Hippocampal formation (tissue), 2 donors: ENCODE measurements at places on chromosomes 1 and 21.

DNA sequence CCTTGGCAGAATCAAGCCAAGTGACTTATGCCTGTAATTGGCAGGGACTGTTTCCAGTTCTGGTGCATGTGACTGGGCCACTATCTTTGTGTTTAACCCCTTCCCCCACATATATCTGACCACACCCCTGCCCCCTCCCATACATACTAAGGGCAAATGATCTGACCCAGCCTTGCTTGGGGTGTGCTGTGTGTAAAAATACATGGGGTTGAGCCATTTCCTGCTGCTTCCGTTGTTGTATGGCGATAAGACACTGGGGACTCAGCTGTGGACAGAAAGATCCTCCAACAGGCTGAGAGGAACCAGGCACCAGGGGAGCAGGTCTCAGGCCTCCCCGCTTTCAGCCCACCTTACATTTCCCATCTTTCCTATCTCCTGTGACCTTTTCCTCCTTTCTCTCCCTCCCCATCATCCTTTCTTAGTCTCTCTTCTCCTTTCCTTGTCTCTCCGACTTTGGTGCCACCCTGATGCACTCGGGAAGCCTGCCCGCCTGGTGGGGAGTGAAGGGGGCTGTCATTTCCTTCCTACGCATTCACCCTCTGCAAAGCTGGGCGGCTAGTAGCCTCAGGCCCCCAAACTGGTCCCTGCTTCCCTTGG lies 39.7 kb downstream of the TMCC2 start:
- DNase-seq, result no peak

- no peak for DNase-seq
Observed at GRCh38 chr1:178690496-178690895, 34.5 kb upstream of the RALGPS2 start.

GRCh38 chr1:180145446-180145845 lies 9.2 kb upstream of the QSOX1 start:
- DNase-seq, result no peak

DNA sequence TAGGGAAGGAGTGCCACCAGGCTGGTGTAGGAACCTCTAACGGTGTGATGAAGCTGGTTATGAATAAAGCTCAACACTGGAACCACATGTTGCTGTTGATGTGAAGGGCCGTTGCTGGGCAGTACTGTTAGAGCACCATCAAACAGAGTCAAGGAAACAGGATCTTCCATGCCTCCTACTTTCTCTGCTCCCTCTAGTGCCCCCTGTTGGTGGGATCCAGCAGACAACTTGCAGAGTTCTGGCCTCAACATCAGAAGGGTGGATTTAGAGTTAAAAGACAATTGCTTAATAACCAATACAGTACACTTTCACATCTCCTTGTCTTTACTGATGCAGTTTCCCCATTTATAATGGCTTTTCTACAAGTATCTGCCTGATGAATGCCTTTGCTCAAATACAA lies 336.4 kb downstream of the NTNG1 start:
- no peak for DNase-seq

DNA sequence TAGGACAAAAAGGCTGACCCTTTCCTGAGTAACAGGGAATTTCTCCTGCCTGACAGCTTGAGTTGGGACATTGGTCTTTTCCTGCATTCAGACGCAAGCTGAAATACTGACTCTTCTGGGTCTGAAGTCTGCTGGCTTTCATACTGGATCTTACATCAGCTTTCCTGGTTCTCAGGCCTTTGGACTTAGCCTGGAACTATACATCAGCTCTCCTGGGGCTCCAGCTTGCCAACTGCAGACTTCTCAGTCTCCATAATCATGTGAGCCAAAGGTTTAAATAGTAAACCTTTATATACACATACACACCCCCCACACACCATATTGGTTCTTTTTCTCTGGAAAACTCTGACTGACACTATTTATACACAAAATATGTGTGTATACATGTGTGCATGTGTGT lies 59.0 kb upstream of the KCND3 start:
- DNase-seq, result no peak

GRCh38 chr1:227947676-227948492 lies at the start of gene WNT9A:
WNT9A (minus strand) TSS chr1:227947932; CDS start chr1:227947887, 45 bp downstream.
- no peak for DNase-seq

DNA sequence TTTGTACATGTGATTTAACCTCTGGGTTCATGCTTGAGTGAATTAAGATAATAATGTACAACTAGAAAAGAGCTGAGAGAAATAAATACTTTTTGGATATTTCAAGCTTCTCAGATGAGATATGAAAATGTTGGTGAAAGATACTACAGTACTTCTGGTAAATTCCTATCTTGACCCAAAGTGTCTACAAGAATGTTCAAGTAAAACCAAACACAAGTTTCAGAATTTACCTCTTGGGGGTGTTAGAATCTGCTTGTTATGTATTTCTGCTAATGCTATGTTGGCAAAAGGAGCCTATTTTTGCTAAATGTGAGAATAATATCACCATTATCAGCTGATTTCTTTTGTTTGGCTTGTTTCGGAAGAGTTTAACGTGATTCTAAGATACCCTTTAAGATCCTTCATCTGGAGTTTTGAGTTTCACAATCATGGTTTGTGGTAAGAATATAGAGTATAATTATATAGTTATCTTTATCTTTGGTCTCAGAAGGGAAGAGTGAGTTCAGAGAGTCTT lies 388.5 kb downstream of the LMO4 start:
- no peak for DNase-seq
